ENCODE measurements at places on chromosomes 4 and X.

GRCh38 chr4:61212788-61213187 lies 12.7 kb downstream of the ADGRL3 start:
- no peak for DNase-seq

DNA sequence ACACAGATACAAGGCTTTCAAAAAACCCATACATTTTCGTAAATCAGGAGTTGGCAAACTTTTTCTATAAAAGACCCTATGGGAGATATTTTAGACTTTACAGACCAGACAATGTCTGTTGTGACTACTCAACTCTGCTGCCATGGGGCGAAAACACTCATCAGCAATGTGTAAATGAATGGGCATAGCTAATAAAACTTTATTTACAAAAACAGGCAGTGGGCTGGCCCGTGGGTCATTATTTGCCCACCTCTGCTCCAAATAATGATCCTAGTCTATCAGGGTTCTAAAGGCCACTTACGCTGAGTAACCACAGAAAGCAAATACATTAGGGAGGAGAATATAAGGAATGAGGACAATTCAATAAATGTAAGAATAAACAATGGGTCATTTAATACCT lies 43.9 kb upstream of the ACSL4 start:
- no peak for DNase-seq

DNA sequence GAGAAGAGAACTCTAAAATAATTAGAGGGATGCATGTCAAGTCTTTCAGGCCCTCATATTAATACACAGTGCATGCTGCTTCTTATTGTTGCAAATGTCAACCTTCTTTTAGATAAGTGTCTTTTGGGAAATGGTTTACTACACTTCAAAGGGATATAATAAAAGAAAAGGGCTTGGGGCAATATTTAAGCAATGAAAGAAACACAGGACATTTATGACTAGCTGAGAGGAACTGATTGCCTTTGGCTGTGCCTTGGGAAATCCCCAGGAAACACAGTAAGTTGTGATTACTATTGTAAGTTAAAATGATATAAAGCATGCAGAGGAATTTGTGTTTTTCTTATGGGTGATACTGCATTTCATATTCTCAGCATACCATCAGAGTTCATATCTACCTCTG lies 1036.2 kb upstream of the GRID2 start:
- no peak for DNase-seq

GRCh38 chr4:7767526-7767925 lies 172.1 kb downstream of the AFAP1 start:
- no peak for DNase-seq

DNA sequence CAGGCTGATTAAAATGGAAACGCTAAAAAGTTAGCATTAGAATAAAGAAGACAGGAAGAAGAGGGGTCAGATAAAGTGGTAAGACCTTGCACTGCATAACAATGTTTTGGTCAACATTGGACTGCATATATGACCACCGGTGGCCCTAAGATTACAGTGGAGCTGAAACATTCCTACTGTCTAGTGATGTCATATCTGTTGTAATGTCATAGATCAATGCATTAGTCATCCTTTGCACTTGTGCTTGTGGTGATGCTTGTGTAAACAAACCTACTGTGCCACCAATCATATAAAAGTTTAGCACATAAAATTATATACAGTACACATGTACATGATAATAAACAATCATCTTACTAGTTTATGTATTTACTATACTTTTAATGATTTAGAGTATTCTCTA lies 73.0 kb downstream of the TMEM165 start:
- DNase-seq, result no peak

DNA sequence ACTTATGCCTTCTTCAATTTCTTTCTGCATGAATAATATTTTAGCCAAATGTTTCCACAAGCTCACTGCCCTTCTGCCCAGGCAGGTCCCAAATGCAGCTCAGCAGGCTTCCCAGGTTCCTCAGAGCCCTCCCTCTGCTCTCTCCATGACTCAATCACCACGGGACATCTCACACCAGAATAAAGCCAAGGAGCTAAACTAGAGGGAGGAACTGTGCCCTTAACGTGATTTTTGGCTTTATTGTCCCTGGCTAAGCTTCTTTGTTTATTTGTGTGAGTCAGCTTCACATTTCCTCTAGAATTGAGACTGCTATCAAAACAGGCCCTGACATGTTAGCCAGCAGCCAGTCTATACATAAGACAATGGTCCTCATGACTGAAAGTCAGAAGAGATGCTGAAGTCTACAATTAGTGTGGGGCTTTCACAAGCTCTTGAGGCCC lies 186.4 kb upstream of the GALNT7 start:
- peak; percentile 21 for DNase-seq

GRCh38 chrX:16643176-16643575 lies 6.8 kb upstream of the S100G start:
- no peak for DNase-seq

DNA sequence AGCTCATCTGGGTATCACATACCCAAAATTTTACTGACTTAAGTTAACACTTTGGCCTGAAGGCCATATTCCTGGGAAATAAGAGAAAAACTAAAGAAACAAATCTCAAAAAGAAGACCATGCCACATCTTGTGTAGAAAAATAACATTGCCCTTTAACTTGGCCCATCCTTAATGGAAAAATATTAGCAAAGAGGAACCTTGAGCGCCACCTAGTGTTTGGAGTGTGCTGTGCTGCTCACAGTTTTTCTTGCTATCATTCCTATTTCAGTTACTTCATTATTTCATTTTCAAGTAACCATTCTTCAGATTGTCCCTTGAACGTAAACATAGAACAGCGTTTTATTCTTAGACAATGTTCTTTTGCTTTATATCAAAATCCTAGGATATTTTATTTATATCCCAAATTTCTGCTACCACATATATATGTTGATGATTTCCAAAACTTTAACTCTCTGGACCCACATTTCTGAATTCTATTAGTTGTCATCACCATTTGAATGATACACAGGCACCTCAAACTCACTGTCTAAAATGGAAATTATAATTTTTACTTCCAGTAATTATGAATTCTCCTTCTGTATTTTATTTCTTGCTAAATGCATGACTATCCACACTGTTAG lies 999.0 kb upstream of the ADGRL3 start:
- peak; percentile 31 for DNase-seq
